Heart left ventricle (tissue), 16 donors: ENCODE measurements at places on chromosomes 16 and 17. TPM values are rescaled to one million over a fixed set of nuclear protein-coding genes. Genes with fewer than 3 reads are reported as not detected.

Gene HS3ST3B1
- polyA plus RNA-seq: 2.3 TPM

Gene CHST4
- polyA plus RNA-seq: not detected

Gene ACSM2A
- not detected for polyA plus RNA-seq

Gene NPIPA8
- polyA plus RNA-seq: 4.4 TPM

Gene MRPL45
- 27.1 TPM for polyA plus RNA-seq

Gene CNTD1
- polyA plus RNA-seq: 0.38 TPM

Gene C17orf100
- polyA plus RNA-seq: 0.84 TPM

Gene CMTM4
- 4.5 TPM for polyA plus RNA-seq

Gene TNFAIP1
- polyA plus RNA-seq: 47.8 TPM

Gene TMIGD1
- not detected for polyA plus RNA-seq

Gene SHISA6
- 0.35 TPM for polyA plus RNA-seq
